ENCODE measurements at places on chromosomes 5 and 9.

DNA sequence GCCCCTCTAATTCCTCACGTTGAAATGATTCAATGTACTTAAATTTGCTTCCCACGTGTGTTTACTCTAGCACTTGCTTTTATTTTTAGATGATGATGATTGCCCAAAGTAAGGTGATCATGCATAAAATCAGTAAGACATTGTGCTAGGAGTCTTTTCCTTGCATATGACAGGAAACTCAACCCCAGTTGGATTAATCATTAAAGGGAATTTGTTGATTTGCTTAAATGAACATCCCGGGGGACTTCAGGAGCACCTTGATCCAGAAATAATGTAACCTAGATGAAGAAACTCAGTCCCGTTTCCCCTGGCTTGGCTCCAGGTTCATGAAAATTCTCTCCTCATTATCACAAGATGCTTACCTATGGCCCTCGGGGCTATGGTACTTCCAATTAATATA is 106.1 kb upstream of the STC2 start:
- DNase-seq, result no peak

DNA sequence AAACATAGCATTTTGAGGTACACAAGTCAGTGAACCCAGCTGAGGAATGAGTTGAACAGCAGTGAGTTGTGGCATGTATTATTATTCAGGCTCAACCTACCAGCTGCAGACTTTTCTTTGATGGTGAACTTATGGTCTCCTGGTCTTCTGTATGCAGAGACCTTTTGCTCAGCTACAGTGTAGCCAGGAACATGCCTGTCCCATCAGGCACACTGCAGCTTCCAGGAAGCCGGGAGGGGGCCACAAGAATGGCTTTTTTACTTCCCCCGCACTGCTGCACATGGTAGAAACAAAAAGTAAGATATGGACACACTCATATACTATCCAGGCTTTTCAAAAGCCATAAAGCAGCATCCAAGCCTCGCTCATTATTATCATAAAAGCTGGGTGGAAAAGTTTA is 65.3 kb upstream of the PLPP1 start:
- DNase-seq, result no peak

DNA sequence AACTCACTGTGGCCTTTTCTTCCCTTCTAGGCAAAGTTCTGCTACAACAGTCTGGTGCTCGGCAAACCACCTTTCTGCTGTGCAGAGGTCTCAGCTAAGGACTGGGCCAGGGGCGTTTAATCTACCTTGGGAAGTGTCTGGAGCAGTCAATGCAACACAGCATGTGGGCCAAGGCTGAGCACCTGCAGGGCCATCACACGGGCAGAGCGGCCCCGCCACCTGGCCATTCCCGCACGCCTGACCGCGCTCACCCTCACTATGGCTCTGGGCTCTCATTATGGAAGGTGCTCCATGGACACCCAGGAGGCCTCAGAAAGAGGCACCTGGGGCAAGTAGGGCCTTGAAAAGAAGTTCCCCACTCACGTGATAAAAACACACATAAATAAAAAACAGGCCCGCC is 65.7 kb upstream of the TBC1D9B start:
- no peak for DNase-seq

- DNase-seq, result no peak
These were observed 231.3 kb downstream of the SEMA5A start for GRCh38 chr5:9314558-9314957.

DNA sequence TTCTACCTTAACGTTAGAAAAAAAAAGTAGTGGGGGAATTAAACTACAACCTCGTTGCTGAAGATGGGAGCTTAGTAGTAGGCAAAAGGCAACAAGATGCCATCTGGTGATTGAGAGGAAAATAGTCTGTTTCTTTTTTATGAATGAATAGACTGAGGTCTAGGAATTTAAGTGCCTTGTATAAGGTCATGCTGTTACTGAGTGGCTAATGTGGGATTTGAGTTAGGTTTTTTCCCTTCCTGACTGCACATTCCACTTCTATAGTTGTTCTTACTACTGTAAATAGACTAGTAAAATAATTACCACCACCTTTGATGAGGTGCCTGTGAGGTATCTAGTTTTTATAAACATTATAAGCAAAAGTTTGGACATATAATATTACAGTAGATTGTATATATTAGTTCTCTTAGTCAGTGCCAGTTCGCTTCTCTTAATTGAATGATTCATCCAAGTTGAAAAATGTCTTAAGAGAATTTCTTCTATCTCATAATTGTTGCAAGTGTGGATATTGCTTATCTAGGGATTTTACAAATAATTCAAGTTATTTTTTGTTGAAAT is 19.1 kb downstream of the FSD1L start:
- no peak for DNase-seq

- DNase-seq, result no peak
These were observed 1.4 kb downstream of the HMGCR start for GRCh38 chr5:75338408-75338807.

DNA sequence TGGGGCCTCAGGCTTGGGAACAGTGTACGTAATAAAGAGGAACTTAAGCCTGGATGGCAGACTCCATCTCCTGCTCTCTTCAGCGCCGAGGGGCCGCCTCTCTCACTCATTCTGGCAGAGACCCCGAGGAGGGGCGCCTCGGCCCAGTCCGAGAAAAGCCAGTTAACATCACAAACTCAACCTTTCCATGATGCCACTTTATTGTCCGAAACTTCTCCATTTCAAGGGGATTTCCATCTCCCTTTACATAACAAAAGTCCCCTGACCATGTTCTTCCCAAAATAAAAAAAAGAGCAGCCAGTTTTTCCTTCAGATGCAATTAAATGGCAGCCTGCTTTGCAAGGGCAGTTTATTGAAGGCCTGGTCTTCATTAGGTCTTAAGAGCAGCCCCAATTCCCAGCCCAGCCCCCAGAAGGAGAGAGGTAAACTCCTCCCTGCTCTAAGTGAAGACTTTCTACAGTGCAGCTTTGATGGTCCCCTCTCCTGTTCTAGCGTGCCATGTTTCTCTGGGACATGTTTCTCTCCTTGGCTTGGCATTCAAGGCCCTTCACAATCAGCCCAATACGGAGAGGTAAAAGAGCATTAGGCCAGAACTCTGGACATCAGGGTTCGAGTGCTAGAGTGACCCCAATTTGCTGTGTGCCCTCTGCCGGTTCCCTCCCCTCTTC is 19.5 kb upstream of the RAB14 start:
- no peak for DNase-seq

DNA sequence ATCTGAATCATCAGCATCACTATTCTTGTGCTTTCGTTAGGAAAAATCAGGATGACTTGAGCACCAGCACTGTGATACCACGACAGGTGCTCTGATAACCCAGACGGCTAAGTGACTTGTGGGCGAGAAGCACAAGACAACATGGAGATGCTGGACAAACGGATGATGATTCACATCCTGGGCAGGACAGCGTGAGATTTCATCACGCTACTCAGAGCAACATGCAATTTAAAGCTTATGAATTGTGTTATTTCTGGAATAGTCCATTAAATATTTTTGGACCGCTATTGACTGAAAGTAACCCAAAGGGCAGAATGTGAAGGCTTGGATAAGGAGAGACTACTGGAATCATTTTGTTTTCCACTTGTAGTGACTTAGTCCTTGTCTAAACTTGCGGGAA is 114.8 kb upstream of the DAPK1 start:
- no peak for DNase-seq
